ENCODE measurements at places on chromosomes 3 and 15.
A peak's percentile ranks its signal among the peaks of the same experiment; 100 is the strongest.

- DNase-seq = no peak
These were observed 324.1 kb downstream of the IGSF11 start for GRCh38 chr3:118710532-118710931.

DNA sequence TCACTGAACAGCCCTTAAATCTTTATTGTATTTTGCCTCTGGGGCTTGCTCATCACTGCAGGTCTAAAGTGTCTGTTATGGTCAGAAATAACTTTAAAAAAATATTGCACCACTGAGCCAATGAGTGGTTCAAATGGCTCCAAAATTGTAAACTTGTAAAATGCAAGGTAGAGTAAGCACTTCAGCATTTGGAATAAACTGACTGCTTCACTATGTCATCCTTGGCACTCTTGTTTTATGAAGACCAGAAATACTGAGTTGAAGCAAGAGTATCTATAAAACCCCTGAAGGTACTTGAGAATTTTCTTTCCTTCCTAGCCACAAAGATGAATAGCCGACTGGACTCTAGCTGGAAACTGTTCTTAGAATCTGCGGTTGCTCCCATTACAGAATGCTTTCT, 390.3 kb upstream of the DPH6 start:
- DNase-seq = no peak

- no peak for DNase-seq
These were observed 68.1 kb upstream of the TLE3 start for GRCh38 chr15:70165716-70166284.

DNA sequence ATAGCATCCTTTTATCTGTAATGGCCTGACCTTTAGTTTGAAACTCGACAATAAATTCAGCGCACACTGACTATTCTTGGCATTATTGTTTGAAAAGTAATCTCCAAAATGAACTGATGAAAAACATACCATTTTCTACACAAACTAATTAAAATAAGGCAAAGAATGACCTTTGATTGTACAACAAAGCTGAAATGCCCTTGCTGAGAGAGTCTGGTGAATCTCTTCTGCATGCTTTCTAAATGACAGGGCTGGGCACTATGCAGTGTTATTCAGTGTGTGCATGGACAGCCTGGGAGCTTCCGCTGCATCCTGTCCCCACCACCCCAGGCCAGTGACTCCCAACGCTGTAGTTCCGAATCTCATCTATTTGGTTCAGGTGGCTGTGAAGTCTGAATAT, 530.8 kb downstream of the FOXP1 start:
- no peak for DNase-seq

DNA sequence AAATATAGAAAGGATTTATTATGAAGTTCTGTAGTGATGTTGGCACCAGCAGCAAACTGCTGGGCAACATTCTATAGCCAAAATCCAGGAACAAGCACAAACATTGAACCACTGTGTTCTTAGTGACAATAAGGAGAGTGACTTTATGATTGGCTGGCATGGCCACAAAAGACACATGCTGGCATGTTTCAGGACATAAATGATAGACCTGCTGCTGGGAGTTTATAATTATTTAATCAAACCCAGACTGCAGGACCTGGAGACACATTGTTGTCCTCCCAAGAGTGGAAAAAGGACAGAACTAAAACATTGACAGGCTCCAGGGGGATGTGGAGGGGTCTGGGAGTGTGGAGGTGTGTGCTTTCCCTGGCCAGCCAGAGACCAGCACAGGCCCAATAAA, 255.3 kb upstream of the LRTM1 start:
- no peak for DNase-seq

GRCh38 chr3:123870033-123870432, 14.1 kb downstream of the MYLK start:
- no peak for DNase-seq

- DNase-seq = no peak
These were observed 2.8 kb downstream of the FNDC3B start for GRCh38 chr3:172042136-172042662.

- no peak for DNase-seq
These were observed 36.1 kb upstream of the CNTN6 start for GRCh38 chr3:1056744-1057143.

- peak; percentile 89 for DNase-seq
These were observed 144.8 kb upstream of the BHLHE40 start for GRCh38 chr3:4834403-4834866.

GRCh38 chr3:134795746-134796280, 753 bp downstream of the EPHB1 start:
- no peak for DNase-seq

DNA sequence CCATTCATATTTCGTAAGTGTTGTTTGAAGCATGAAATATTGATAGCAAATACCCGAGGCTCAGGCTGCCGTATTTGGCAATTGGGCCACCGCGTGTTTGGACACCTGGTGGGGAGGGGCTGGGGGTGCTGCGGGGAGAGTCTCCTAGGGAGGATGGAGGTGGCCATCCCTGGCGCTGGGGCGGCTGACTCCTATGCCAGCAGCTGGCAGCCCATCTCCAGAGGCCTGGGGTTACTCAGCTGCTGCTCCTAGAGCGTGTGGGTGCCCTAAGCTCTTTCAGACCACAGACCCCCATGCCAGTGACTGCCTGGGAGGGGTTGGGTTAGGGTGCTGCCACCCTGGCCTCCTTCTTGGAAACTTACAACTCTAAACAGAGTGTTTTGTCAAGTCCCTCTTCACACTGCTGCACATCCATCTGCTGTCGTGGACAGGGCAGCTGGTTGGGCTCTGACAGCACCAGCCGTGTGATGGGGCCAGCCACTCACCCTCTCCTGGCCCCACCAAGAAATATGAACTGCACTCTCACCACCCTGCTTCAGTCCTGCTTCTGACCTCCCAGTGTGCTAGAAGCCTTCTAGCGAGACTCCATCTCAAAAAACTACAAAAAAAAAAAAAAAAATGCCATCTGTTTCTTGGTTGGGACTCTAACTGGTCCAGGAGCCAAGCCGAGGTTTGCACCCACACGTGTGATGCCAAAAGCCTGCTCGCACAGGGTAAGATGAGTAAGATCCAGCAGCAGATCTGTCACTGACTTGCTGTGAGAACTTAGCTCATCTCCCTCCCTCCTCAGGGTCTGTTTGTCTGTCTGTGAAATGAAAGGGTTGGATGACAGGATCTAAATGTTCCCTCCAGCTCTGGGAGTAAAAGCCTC, 156.2 kb downstream of the MEGF11 start:
- no peak for DNase-seq

DNA sequence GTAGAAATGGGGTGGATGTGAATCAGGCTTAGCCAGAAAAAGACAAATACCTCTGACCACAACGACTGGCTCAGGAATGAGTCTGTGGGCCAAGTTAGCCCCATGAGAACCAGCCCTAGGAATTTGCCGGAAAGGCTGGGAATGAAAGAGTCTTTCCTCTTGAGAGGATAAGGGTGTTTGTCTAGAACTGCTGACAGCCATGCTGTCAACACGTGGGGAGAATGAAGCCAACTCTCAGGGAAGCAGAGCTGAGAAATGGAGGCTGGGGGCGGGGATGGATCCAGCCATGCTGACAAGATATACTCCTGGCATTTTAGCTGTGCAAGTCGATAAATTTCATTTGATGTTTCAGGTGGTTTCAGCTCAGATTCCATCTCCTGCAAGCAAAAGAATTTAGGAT, 10.6 kb upstream of the SLC6A1 start:
- DNase-seq = no peak

- DNase-seq = no peak
These were observed 38.0 kb downstream of the BBS4 start for GRCh38 chr15:72724028-72724427.

GRCh38 chr3:62502315-62503300, 129.3 kb upstream of the FEZF2 start:
- no peak for DNase-seq

- DNase-seq = no peak
These were observed 249.4 kb downstream of the FAM43A start for GRCh38 chr3:194935061-194935460.

- DNase-seq = no peak
These were observed 123.3 kb downstream of the GABRG3 start for GRCh38 chr15:27094235-27094634.

GRCh38 chr3:171966533-171967136, 72.7 kb upstream of the FNDC3B start:
- no peak for DNase-seq

DNA sequence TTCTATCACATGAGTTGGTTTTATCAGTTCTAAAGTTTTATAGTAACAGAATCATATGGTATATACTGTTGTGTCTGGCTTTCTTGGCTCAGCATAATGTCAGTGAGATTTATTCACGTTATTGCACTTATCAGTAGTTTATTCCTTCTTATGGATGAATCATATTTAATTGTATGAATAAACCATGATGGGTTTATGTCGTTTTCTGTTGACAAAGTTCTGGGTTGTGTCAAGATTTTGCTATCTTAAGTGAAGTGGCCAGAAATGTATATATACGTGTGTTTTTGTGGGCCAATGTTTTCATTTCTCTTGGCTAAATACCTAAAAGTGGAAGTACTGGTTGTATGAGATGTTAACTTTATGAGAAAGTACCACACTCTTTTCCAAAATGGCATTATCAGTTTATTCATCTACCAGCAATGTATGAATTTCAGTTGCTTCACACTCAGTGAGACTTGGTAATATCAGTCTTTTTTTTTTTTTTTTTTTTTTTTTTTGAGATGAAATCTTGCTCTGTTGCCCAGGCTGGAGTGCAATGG, 112.4 kb upstream of the DCBLD2 start:
- no peak for DNase-seq

DNA sequence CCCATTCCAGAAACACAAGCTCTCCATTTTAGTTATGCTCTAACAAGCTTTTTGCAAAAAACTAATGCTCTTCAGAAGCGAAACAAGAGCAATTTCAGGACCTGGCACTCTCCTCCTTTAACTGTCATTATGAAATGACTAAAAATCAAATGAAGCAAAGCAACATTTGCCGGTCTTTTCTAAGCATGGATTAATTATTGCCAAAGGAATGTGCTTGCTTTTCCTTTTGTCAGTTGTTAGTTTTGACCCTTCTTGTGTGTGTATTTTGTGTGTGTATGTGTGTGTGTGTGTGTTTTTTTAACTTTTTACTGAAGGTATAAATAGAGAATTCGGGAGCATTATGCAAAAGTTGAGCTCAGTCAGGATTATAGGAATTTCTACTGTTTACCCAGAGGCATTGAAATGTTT, 509.1 kb downstream of the TUSC7 start:
- DNase-seq = no peak

DNA sequence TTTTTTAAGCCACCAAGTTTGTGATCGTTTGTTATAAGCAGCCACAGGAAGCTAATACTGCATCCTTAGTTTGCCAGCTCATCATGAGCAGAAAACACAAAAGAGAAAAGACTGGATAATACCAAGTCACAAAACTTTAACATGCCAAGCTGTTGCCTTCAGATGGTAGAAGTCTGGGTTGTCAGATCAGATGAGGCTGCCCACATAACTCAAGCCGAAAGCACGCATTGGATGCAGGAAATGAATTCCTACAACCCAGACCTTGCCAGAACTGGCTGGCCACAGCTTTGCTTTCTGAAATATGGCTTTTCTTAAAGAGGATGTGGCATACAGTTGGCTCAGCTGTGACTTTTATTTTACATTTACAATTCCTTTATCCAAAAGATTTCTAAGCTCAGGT, 118.3 kb upstream of the NEO1 start:
- no peak for DNase-seq

DNA sequence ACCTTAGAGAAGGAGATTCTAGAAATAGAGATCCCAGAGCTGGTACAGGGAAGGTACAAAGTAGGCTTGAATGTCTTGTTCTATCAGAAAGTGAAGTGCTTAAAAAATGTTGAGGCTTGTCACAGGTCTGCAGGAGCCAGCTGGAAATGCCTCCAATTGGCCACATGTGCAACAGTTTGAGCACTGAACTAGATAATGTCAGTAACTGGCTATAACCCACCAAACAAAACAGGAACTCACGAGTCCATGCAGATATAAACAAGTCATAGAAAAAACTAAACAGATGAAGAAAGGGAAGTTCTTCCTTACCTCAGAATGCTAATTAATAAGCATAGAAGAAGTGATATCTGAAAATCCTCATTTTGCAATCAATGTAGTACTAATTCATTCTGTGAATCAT, 11.9 kb upstream of the TF start:
- DNase-seq = no peak

GRCh38 chr15:99414755-99415731, 150.7 kb upstream of the MEF2A start:
- DNase-seq = no peak

GRCh38 chr3:13086531-13086981, 13.3 kb upstream of the IQSEC1 start:
- DNase-seq = no peak

DNA sequence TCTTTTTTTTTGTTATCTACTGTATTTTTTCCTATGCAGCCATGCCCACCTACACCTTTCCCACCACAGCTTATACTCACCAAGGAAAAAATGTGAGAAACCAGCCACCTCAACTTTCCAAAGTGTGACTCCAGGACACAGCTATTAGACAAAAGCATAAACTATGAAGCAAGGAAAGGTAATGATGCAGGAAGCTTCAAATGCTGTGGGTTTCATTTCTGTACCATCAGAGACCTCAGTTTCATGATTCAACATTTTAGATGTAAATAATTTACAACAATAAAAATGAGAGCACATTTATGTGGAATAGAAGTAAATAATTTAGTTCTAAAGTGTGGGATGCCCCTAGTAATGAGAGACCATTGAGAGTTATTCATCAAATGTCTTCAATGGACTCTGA, 115.1 kb downstream of the CDIN1 start:
- DNase-seq = no peak

DNA sequence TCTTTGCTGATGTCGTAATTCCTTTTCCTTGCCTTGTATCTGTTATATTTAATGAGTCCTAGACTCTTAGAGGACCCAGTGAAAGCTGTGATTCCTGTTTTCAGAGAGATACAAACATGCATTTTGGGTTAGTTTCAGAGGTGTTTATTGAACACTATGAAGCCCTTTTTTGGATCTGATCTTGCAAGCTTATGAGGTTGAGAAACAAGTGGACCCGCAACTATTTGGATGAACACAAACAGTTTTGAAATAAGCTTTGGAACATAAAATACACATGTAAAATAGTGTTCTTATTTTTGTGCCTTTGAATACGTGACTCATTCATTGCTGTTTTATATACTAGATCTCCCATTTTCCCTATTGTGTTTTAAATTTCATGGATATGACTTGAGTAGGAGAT, 33.5 kb downstream of the SNRK start:
- no peak for DNase-seq

GRCh38 chr3:30611613-30612436, 5.4 kb downstream of the TGFBR2 start:
- no peak for DNase-seq
